ENCODE measurements at places on chromosomes 2 and 18.

GRCh38 chr2:158487419-158487818 is 30.7 kb downstream of the PKP4 start:
- DNase-seq: no peak

GRCh38 chr18:10488017-10488416 is 33.6 kb downstream of the APCDD1 start:
- no peak for DNase-seq

DNA sequence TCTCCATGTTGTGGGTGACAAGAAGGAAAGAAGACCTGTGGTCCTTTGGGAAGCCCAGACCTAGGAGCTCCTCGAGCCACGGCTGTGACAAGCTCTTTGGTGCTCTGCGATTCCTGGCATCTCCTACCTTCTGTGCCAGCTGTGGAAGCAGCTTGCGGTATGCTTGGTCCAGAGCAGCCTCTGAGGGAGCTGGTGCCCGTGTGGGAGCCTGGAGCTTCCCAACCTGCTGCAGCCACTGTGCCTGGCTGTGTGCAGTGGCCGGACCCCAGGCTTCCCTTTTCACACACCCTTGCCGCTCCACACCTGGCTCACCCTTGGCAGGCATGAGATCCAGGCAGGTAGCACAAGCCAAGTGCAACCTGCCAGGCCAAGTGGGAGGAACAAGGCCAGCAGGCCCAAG is 1328.6 kb upstream of the SLC39A10 start:
- DNase-seq: no peak

DNA sequence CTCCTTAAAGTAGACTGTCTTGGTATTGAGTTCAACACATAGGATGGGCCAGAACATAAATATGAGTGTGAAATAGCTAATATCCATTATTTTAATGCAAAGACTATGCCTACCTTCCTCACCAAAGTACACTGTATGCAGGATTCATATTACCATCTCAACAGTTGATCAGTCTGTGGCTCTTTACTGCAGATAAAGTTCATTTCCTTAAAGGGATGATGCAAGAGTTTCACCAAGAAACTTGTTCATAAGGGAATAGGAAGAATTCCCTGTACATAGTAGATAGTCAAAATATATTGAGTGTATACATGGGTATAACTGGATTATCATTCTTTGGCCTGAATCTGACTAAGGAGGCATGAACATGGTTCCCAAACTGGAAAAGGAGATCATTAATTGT is 35.0 kb downstream of the MARS2 start:
- DNase-seq: no peak

- DNase-seq: no peak
Observed at GRCh38 chr18:50372743-50373142, 2.1 kb upstream of the SKA1 start.

DNA sequence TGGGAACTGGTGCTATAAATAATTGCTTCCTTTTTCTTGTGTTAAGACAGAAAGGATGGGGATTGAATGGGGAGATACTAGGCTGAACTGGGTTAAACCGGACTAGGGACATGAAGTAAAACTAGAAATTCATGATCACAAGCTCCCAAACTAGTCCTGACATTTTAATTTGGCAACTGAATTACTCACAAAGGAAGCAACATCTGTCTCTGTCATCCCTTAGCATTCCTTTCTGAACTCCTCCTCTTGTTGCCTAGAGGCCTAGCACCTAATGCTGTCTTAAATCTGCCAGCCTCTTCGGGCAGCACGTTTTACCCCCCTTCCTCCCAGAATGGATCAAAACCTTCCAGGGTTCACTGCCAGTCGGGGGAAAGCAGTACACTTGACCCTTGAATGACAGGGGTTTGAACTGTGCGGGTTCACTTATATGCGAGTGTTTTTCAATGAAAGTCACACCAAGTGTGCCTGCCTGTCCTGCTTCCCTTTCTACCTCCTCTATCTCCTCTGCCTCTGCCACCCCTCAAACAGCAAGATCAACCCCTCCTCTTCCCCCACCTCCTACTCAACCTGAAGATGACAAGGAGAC is 8.2 kb downstream of the KCTD1 start:
- peak; percentile 84 for DNase-seq

DNA sequence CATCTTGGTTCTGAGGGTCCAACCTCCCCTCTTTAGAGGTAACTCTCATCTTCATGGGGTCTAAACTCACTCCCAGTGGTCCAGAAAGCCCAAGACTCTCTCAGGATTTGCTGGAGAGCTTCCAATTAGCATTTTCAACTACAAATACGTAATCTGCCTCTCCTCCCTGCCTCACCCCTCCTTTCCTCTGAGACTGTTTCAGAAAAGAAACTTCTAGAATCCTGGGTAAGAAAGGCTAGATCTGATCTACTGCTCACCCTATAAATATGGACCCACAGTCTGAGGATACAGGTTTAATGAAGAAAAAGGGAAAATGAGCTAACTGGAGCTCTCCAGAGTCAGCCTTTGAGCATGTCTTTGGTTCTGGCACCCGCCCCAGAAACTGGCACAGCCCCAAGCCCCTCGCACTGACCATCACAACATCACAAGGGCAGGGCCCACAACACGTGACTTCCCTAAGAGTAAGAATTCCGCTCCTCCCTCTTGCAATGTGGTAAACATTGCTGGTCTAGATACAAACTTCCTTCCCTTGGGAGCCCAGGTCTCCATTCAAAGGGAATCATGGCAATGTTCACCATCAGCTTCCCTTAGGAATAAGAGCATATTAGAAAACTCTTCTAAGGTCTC is 21.7 kb upstream of the IHH start:
- no peak for DNase-seq

DNA sequence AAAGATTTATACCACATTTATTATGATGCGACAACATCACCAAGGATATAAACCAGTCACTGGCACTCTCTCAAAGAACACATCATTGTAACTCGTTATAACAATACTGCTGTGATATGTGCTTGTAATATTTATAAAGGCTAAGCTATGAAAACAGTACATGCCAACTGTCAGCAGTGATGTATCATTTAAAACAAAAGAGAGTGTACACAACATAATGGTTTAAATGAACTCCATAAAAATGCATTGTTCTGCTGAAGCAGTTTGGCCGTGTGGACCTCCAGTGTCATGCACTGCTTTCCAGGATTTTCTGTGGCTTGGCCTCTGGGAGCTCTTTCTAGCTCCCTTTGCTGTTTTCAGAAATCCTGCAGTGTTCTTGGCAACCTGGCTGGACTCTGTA is 215.6 kb downstream of the MTX2 start:
- DNase-seq: no peak

DNA sequence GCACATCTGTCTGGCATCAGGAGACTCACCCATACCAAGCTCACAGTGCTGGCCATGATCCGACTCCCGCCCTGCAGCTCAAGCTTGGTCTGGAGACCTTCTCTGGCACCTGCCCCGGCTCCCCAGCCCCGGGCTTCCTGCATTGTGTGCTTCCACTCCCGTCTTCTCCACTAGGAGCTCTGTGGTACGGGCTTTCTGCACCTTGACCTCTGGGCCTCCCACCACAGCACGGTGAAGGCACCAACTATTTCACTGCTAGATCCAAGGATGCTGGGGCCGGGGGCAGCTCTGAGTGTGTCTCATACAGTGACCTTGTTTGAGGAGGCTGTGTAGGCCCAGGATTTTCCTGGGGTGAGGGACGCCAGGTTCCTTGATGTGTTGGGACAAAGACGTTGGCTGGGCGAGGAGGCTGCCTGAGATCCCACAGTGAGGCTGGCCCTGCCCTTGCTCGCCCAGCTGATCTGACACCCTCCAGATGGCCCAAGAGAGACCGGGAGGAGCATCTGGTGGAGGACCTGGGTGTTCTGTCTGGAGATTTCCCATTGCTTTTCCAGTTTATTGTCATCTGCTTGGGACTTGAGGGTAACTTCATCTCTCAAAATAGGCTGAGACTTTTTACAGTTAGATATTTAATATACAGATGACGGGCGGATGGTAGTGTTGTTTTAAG is 64.0 kb downstream of the HPCAL1 start:
- no peak for DNase-seq

DNA sequence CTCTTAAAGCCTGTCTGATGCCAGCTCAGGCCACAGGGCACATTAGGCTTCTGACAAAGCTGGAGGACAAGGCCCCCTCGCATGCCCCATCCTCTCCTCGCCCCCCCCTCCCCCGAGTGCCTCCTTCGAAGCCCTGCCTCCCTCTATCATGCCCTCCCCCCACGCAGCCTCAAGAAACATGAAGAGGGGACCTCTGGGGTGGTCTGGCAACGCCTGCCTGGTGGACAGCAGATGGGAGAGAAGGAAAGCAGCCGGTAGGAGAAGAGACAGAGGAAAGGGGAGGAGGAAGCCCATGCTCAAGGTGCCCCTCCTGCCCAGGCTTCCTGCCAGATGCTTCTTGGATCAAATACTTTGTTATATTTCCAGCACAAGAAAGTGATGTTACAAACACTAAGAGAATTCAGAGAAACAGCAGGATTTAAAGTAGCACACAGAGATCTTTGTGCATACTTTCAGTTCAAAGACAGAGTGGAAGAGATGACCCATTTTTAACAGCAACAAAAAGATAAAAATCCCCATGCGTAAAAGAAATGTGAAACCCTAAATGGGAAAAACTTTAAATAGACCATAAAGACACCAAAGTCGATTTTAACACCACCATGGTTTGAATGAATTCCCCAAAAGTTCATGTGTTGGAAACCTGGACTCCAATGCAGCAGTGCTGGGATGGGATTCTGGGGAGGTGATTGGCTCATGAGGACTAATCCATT is 19.0 kb downstream of the BOK start:
- no peak for DNase-seq

DNA sequence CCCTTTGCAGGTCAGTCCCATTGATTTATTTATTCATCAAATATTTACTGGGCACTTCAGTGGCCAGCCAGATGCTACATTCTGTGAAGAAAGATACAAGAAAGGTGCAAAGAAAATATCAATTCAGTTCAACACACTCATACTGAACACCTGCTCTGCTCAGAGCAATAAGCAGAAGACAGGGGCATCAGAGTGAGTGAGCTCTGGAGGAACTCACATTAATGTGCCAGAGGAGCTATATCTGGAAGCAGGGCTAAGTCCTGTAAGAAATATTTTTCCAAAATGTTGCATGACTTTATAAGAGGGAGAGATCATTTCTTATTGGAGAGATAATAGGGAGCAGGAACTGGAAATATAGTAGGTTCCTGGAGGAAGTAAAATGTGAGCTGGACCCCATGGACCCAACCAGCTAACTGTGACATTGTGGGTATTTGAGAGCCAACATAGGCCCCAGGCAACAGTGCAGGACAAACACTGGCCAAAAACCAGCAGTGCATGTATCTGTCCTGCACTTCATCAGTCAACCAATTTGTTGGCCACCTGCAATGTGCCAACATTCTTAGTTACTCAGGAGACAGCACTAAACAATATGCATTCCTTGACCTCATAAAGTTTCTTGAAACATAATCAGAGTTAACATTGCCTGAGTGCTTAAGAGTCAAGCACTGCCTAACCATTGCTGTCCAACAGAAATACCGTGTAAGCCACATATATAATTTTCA is 102.7 kb upstream of the PTPRM start:
- DNase-seq: no peak

DNA sequence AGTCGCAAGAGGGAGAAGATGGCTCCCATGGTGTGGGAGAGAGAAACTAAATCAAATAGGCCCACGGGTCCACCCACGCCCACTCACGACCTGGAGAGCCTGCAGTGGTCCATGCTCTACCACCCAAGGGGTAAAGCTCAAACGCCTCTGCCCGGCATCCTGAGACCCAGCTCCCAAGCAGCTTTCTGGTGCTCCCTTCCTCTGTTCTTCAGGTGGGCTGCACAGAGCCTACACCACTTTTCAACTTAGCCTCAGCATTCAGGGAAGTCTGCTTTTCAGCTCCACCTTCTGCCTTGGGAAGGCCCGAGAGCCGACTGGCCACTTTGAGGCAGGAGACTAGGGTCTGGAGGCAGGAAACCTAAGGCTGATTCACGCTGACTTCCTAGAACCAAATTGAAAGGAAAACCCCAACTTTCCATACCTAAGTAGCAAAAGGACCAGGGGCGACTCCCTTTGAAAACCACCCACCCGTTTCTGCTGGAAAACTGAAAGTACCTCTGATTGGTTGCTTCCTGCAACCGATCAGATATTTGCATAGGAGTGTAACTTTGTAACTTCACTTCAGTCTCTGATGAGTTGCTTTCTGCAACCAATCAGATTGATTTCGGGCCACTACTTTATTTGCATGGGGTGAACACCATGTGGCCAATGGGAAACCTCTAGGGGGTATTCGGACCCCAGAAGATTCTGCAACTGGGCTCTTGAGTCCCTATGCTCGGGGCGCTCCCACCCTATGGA is 26.8 kb upstream of the SPATA3 start:
- DNase-seq: no peak

DNA sequence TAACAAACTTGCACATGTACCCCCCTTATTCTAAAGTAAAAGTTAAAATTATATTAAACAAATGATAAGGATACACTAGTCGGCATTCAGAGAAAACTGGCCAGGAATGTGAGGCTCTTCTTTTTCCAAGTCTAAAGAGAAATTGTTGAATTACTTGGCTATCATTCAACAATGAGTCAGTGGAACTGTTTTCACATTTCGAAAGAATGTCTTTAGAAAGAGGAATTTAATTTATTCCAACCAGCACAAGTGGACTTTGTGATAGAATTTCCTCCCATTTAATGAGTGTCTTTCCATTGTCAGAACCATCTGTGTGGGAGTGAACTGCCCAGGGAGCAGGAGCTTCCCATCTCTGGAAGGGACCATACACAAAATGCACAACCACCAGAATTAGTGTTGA is 792.2 kb downstream of the EPHA4 start:
- peak; percentile 67 for DNase-seq

GRCh38 chr2:27884601-27885000 is 5.6 kb downstream of the RBKS start:
- no peak for DNase-seq

DNA sequence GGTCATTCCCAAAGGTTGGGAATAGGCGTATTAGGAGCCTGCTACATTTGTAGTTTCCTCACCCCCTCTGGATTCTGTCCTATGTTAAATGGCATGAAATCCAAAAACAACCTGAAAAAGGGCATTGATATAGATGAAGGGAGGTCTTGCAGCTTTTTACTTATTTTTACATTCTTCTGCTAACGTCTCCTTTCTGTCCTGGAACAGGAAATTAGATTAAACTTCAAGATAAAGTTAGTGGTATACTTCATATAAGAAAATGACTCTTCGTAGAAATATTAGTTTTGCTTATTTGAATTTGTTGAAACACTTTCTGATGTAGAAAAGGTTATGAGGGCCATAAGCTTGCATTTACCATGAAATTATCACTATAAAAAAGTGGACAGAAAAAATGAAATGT is 694.5 kb downstream of the ADCYAP1 start:
- no peak for DNase-seq

All from epithelial cell of esophagus (primary cell).